ENCODE measurements at places on chromosomes 1 and 21.

- DNase-seq, result peak; percentile 19
Measured at GRCh38 chr1:245272676-245273075, 117.9 kb downstream of the KIF26B start.

GRCh38 chr1:115680730-115681111, 39.0 kb downstream of the VANGL1 start:
- DNase-seq, result no peak

DNA sequence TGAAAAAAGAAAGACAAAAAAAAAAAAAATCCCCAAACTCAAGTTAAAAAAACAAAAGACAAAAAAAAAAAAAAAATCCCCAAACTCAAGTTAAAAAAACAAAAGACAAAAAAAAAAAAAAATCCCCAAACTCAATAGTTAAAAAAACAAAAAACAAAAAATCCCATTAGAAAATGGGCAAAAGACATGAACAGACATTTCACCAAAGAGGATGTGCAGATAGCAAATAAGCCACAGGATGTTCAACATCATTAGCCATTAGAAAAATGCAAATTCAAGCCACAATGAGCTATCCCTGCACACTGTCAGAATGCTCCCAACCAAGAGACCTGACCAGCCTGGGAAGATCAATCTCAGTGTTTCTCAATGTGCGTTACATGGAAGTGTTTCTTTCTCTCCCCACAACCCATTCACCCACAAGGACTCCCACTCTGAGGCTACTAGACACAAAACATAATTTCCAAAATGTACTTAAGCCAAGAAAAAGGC, 33.9 kb downstream of the MRAP start:
- no peak for DNase-seq

GRCh38 chr1:60223158-60223557, 149.6 kb upstream of the C1orf87 start:
- no peak for DNase-seq

GRCh38 chr1:184686540-184686939, 68.1 kb downstream of the EDEM3 start:
- peak; percentile 12 for DNase-seq

DNA sequence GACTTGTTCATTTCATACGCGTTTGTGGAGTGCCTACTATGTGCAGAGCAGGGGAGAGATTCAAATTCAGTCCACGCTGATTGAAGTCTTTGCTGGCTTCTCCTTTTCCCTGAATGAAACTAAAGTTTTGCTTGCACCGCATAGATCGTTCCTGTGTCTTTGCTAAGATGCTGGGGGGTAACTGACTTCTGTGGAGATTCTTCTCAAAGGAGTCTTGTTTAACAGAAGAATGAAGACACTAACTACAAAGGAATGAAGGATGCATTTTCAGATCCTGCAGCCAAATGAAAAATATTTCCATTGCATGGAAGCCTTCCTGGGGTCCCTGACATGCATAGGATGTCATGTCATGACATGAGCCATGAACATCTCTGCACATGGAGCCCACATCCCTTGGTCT, 26.9 kb upstream of the H6PD start:
- DNase-seq, result peak; percentile 42

DNA sequence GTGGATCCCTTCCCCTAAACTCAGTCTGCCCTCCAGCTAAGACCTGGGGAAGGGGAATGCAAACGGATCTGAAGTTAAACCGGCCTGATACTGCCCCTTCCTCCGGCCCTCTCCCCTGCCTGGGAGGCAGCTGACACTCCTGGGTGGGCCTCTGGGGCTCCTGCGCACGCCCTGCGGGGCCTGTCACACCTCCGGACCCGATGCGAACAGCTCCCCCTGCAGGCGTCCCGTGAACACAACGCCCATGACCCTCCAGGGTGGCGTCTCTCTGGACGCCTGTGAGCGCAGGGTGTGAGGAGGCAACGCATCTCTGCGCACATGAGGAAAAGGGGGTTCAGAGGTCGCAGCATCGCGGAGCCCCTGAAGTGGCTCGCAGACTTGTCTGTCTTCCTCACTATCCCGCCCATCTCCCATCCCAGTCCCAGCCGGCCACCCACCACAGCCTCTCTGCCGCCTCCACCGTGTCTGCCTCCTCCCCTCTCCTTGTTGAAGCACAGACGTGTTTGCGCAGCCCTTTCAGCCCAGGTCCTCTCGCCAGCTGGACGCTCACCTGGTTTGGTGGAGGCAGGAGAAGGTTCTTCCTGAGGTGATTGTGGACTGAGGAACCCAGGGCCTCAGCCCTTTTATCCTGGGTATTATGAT, 421 bp upstream of the LCE3A start:
- no peak for DNase-seq

- no peak for DNase-seq
Measured at GRCh38 chr1:17511188-17511587, 28.3 kb upstream of the ARHGEF10L start.

DNA sequence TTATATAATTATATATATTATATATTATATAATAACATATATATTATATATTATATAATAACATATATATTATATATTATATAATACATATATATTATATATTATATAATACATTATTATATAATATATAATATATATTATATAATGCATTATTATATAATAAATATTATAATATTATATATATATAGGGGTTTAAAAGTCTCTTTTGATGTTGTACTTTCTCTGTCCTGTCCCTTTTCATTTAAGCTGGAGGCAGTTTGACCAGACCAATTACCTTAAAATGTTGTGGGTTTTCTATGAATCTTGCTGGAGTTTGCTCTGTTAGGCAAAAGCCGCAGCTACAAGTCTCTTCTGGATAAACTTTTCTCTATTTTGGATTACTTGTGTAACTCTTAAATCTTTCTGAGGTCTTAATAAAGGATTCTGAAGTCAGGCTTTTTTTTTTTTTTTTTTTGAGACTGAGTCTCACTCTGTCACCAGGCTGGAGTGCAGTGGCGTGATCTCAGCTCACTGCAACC, 22.2 kb upstream of the KIF1B start:
- DNase-seq, result no peak

DNA sequence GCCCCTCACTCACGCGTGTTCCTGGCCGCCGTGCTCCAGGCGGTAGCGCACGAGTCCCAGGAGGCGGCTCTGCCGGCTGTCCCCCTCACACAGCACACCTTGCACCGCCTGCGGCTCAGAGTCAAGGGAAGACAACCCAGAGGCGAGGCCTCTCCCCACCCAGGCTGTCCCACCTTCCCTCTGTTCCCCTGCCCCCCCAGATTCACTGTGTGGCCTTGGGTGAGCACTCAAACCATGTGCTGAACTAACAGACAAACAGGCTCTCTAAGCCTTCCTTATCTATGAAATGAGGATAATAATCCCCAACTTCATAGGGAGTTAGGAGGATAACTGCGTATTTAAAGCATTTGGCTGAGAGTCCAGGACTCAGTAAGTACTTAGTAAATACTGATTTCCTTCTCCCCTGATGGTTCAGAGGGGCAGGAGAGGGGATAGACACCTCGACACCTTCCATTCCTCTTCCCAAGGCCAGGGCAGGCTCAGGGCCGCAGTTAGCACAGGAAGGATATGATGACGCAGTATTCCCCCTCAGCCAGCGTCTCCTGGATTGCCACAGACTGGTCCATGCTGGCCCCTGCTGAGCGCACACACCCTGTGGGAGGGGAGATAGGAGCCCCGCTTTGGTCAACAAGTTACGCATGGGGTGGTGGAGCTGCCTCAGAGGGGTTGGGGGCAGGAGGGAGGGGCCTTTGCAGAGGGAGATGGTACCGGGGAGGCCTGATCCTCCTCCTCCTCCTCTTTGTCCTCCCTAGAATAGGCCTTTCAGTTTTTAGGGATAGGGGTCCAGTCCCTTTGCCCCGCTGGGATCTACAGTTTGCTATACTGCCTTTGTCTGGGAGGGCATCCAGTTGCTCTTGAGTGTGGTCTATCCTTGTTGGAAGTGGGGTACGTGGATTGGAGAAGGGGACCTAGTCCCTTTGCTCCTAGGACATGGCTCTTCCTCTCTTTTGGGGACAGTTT, 830 bp downstream of the INPP5B start:
- peak; percentile 93 for DNase-seq

- DNase-seq, result no peak
Measured at GRCh38 chr1:205214756-205215155, 3.3 kb upstream of the DSTYK start.

DNA sequence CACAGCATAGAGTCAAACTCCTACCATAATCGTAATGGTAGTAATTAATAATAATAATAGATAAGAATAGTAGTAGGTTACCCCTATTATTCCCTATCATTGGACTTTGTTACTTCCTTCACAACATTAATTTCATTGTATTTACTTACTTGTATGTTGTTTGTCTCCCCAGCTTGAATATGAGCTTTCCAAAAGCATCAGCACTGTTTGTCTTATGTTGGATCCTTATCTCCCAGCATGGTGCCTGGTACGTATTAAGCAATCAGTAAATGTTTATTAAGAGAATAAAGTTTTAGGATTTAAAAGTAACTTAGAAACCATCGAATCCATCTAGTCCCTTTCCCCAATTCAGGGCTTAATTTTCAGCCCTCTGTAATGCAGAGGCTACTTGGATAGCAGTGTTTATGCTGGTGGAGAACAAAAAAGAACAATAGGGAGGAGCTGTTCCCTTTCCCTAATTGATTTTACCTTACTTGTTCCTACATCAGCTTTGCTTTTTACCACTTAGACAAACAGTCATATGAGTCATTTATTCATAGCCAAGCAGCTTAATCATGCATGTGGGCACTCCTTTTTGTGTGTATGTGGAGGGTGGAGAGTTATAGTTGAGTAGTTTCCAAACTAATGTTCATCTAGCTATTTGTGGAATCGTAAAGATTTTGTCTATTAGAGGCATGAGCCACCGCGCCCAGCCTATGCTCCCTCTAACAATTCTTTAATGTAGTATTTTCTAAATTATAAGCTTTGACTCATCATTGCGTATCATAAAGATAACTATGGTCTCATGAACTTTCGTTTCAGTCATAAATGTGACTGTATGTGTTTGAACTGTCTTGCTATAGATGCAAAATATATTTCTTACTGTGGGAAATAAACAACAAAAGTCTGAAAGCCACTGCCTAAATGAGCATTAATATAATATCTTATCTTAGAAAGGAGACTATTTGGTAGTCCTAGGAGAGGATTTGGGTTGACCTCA, 20.9 kb upstream of the DR1 start:
- DNase-seq, result peak; percentile 88

DNA sequence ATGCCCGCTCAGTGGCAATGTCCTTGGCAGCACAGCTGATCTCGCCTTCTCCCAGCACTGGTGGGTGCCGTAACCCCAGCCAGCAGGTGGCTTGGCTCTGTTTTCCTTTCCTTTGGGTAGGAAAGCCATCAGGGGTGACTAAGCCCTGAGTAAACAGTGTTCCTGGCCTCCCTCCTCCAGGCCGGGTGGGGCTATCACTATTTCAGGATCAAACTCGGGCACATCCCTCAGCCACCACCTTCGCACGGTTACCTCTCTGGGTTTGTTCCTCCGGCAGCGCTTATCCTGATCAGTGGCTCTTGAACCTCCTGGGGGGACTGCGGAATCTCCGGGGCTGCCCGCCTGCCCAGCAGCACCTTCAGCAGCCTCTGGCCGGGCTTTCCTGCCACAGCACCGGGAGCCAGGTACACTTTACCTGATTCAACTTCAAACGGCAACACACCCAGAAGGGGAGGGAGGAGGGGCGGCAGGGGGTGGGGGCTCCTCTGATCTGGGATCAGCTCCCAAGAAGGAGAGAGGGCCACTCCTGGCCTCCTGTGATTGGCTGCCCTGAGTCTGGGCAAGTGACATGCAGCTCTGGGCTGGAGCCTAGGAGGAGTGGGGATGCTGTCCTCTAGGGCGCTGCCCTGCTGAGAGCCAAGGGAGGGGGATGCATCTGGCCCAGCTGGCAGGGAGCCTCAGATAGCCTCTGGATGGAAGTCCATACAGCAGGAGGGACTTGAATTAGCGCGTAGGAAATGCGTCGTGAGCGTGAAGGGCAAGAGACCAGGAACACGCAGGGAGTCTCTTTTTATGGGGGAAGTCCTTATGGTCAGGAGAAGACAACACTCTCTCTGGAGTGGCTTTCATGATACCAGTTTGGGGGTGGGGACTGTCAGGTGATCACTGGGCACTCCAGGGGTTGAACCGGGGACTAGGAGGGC, at the start of gene ASCL5:
TSS of gene ASCL5 (minus strand) at position 353 of the 923 bp plus-strand sequence. CDS start 11,812 bp downstream, outside the sequence.
- peak; percentile 25 for DNase-seq

- DNase-seq, result no peak
Measured at GRCh38 chr1:186754542-186755145, 74.1 kb upstream of the PLA2G4A start.

DNA sequence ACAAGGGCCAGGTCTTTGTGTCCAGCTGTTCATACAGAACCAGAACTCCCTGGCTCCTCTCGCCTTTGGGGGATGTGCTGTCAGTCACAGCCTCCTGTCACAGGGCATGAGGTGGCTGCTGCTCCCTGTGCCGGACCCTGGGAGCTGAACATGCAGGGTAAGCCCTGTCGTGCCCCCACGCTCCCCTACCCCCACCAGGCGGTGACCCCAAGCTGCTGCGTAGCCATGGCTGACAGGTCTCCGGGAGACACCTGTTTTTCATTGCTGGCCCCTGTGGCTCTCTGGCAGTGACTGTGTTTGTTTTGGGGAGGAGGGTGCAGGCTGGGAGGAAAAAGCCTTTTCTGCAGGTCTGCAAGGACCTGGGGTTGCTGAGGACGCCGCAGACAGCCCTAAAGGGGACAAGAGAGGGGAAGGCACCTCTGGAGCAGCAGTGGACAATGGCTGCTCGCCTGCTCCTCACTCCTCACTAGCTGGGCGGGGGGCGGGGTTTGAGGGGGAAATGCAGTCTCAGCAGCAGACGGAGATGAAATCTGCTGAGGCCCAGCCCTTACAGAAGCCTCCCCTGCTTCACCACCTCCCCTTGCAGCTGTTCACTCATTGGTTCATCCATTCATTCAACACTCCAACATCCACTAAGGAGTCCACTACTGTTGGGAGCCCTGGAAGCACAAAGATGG, 81.4 kb downstream of the TRABD2B start:
- no peak for DNase-seq

DNA sequence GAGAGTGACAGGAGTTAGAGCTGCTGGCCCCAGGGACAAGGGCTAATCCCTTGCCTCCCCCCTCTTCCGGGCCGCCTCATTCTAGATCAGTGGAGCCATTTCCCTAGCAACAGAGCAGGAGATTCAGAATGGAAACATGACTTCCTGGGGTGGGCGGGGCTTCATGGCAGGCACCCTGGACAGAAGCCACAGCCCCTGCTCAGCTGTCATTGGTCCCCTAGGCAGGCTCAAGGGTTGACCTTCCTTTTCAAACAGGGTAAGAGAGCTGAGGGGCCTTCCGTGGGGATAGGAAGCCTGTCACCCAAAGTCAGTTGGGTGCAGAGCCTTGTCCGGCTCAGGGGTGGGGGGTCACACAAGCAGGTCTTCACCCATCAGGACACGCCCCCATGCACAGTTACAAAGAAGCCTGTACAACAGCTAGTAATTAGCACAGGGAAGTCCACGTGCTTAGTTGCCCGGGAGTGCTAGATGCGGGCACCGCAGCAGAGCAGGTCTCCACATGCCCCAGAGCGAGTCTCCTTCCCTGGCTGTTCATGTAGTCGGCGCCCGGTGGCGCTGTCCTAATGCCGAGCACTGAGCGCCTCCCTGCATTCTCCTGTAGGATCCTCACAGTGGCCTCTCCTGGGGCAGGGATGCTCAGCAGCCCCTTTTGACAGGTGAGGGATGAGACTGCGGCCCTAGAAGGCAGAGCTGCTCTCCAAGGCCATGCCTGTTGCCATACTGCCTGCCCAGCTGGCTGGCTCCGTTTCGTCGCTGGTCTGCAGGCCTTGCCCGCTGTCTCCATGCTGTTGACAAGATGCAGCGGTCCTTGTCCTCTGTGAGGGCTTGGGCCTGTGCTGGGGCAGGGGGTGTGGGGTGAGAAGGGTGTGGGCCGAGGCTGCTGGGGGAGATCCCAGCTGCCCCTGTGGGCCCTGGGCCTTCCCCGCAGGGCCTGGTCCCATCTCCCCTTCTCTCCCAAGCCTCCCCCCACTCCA, 5.1 kb downstream of the TMEM201 start:
- peak; percentile 80 for DNase-seq

GRCh38 chr1:212565079-212565478, 43.5 kb upstream of the ATF3 start:
- DNase-seq, result no peak

Measured in fibroblast of skin of scalp (primary cell).